ENCODE measurements at places on chromosomes 7 and 10. TPM values are rescaled to one million over a fixed set of nuclear protein-coding genes. Genes with fewer than 3 reads are reported as not detected.
A peak's percentile ranks its signal among the peaks of the same experiment; 100 is the strongest.

Gene GPR146
- total RNA-seq, result 1.8 TPM

Gene ASB10
- total RNA-seq, result not detected

DNA sequence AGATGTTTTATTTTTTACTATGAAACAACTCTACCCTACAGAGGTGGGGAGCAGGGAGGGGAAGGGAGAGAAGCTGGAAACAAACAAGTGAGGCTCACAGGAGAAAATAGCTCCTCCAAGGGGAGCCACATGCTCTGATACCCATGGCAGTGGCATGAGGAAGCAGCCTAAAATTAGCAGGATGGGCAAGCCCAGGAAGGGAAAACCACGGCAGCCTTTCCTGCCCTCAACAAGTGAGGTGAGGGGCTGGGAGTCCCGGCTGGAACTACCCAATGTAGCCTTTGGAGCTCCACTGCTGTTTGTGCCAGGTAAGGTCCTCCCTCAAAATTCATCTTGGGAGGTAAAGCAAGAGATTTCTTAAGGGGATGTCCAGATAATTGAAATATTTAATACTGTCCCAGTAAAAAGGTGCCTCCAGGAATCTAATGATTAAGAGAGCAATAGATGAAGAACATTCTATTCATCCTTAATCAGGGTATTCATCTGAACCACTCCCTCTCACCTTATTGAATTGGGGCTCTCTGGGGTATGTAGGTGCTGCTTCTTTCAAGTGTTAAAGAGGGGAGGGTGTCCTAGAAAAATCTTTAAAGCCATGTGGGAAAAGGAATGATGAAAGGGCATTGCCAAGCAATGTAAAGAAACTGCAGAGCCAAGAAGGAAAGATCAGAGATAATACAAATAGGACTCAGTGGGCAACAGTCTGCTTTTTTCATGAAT is 12.8 kb upstream of the HERC4 start:
- H3K36me3 ChIP-seq, result no peaks in the 10 kb centered on the region
- DNase-seq, result no peak
- no peak overlapping the region for H3K27ac ChIP-seq
- H3K27me3 ChIP-seq, result no peaks in the 10 kb centered on the region
- H3K4me1 ChIP-seq, result no peaks in the 10 kb centered on the region

GRCh38 chr7:6615723-6616555 is 529 bp downstream of the ZNF853 start:
- 0 out of 2 replicates have a peak, but pooled peaks cover under 1% of the 10 kb centered on the region for H3K36me3 ChIP-seq
- peak; percentile 77 for DNase-seq
- no peak overlapping the region for H3K27ac ChIP-seq
- H3K4me1 ChIP-seq, result peaks cover 3% of the 10 kb centered on the region

Gene NRG3
- 4.3 TPM for total RNA-seq

Gene MYO3A
- 5.3 TPM for total RNA-seq

- H3K4me3 ChIP-seq, result no peak overlapping the region
- peaks cover 12% of the 10 kb centered on the region for H3K4me1 ChIP-seq
- no peaks in the 10 kb centered on the region for H3K27me3 ChIP-seq
- no peaks in the 10 kb centered on the region for H3K36me3 ChIP-seq
Measured at GRCh38 chr7:129341816-129342806, 92.1 kb upstream of the STRIP2 start.

DNA sequence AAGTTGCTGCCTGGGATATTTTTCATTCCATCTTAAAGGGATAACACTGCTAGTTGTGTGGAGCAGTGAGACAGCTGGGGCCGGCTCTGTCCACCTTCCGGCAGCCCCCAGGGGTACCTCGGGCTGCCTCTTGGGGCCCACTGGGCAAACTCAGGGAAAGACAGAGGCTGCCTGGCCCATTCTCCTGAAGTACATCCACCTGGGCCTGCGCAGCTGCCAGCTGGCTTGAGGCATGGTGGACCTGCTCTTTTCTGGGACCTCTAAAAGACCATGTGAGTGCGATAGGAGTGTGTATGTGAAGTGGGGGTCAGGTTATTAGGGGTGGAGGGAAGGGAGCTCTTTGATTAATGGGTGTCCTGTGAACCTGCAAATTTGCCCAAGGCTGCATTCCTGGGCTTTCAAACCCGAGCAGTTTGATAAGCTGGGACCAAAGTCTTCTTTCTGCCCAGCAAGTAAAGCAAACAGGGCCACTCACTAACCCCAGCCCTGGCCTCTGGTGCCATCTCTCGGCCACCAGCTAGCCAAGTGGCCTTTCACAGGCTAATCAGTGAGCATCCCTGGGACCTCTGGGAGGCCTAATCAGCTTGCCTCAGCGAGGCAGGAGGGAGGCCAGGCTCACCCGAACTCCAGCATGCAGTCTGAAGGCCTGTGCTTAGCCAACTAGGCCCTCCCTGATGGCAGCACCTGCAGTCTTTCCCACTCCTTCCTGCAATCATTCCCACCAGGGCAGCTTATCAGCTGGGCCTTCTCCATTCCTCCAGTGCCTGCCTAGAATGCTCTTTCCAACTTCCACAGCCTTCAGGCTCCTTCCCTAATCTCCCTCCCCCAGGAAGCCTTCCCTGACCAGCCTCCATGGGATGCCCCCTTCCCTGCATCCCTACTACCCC is 954.7 kb upstream of the ZNF722 start:
- no peak overlapping the region for H3K27ac ChIP-seq
- DNase-seq, result no peak
- no peak overlapping the region for H3K4me3 ChIP-seq

- no peak overlapping the region for H3K4me3 ChIP-seq
- peaks cover 3% of the 10 kb centered on the region for H3K4me1 ChIP-seq
- H3K36me3 ChIP-seq, result no peaks in the 10 kb centered on the region
- no peaks in the 10 kb centered on the region for H3K27me3 ChIP-seq
- no peak for DNase-seq
- H3K27ac ChIP-seq, result no peak overlapping the region
Measured at GRCh38 chr7:101560856-101561255, 68.2 kb downstream of the MYL10 start.

DNA sequence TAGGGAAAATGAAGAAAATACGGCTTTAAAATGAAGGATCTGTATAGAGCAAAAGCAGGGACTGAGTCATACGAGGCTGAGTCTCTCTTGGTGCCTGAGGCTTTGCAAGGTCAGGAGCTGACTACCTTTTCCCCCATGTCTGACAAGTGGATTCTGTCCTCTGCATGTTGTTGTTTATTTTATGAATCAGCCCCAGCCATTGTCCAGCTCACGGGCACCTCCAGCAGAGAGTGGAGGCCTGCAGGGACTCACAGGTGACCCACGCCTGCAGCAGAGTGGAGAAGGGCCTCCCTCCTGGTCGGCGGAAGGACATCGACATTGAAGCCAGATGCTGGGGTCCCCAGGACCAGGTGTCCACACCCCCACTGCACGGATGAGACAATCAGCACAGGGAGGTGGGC is 233.9 kb downstream of the WDR37 start:
- no peak for DNase-seq
- peaks cover 19% of the 10 kb centered on the region for H3K4me1 ChIP-seq
- H3K36me3 ChIP-seq, result no peaks in the 10 kb centered on the region
- no peaks in the 10 kb centered on the region for H3K27me3 ChIP-seq

Gene CHN2
- total RNA-seq, result 4.8 TPM

- H3K4me3 ChIP-seq, result no peak overlapping the region
- no peaks in the 10 kb centered on the region for H3K36me3 ChIP-seq
- no peaks in the 10 kb centered on the region for H3K27me3 ChIP-seq
- H3K27ac ChIP-seq, result no peak overlapping the region
- DNase-seq, result peak; percentile 60
Measured at GRCh38 chr7:88546808-88547207, 212.7 kb upstream of the ZNF804B start.

Gene SUN3
- total RNA-seq, result not detected

GRCh38 chr7:154867068-154867467 is 135.9 kb downstream of the PAXIP1 start:
- H3K27ac ChIP-seq, result no peak overlapping the region
- H3K4me3 ChIP-seq, result no peak overlapping the region
- no peaks in the 10 kb centered on the region for H3K36me3 ChIP-seq
- no peaks in the 10 kb centered on the region for H3K4me1 ChIP-seq
- no peak for DNase-seq

Gene GARIN1A
- 0.29 TPM for total RNA-seq

Gene ZNF138
- 20.2 TPM for total RNA-seq

Gene MOGAT3
- 0.82 TPM for total RNA-seq

Gene ZNF746
- 15.6 TPM for total RNA-seq

All from H1 (cell line).